ENCODE measurements at places on chromosomes 4 and X. TPM values are rescaled to one million over a fixed set of nuclear protein-coding genes. Genes with fewer than 3 reads are reported as not detected.

Gene TMEM154
- 16.8 TPM for total RNA-seq

Gene STOX2
- total RNA-seq: 0.19 TPM

Gene STS
- 0.53 TPM for total RNA-seq

Gene AWAT2
- not detected for total RNA-seq

Gene DUSP21
- total RNA-seq: not detected

Gene C4orf50
- total RNA-seq: 0.95 TPM

Gene H2BW2
- total RNA-seq: not detected

Gene USP26
- not detected for total RNA-seq

Gene CDX4
- not detected for total RNA-seq

Gene FMR1NB
- total RNA-seq: not detected

Gene CTSO
- 5.1 TPM for total RNA-seq

Gene ERAS
- total RNA-seq: not detected

Gene GLOD5
- total RNA-seq: not detected

Gene CXorf49
- not detected for total RNA-seq

Gene CLGN
- 0.17 TPM for total RNA-seq

Gene SH3RF1
- 0.26 TPM for total RNA-seq

GRCh38 chr4:26765515-26765914 lies 95.1 kb upstream of the STIM2 start:
- no peak for DNase-seq

DNA sequence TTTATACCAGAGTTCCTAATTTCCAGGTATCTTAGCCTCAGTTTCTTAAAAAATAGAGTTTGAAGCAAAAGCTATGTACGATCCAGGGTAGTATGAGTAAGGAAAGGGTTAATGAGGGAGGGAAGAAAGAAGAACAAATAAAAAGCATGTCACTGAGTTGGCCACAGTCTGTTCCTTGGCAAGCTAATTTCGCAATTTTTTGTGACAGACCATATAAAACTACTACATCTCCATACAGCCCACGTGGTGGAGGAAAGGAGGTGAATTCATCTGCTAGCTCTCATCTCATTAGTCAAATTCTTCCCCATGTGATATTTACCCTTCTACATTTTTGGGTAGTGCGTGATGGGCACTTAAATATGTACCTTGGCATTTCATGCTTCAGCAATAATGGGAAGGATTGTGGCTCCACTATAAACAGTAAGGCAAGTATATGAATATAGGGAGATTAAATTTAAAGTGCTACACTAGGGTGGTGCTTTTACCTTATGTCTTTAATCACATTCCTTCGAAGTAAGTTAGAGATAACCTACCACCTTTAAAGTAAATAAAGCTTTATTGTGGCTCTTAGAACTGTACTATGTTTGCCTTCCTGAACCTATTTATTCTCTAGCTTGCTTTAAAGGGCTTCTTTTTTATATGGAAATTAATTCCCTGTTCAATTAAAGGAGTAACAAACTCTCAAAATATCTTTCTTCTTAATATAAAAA lies 102.1 kb upstream of the VAMP7 start:
- no peak for DNase-seq

DNA sequence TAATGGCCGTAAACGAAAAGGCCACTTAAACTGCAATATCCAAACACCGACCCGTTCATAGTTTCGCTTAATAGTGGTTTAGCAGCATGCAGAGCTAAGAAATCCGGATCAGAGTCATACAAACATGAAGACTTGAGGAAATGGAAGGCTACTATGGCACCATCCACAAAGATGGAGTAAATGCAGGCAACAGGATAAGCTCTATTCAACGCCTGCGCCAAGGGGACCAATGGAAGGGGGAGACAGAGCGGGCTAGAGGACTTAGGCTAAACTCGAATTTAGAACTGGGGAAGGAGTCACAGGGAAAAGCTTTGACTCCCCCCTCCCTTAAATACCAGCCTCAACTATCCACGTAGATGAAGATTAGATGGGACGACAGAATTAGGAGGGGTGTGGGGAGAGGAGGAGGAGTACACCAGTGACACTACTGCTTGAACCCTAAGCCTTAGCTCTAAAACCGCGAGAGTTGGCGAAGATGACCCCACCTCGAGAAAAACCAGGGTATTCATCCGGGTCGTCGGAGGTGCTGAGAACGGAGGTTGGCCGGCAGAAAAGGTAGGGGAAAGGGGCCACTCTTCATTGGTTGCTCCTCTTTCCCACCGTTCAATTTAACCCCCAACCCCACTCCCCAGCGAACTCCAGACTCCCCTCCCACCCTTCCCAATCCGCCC lies 3.5 kb downstream of the HUWE1 start:
- peak; percentile 55 for DNase-seq

DNA sequence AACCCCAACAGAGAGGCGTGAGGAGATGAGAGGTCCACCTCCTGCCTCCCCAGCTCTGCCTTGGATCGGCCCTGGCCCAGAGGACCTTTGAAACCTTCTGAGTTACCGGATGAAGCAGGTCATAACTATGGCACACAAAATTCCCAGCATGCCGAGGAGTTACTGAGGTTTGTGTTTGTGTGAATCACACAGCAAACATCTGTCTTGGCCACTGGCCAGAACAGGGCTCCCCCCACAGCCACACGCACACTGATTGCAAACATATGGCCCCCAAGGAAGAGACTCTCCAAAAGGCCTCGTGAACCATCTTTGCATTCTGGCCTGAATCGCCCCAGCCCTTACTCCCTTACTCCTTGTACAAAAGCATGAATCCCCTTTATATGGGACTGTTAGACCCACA lies 18.9 kb downstream of the RPS4X start:
- no peak for DNase-seq

DNA sequence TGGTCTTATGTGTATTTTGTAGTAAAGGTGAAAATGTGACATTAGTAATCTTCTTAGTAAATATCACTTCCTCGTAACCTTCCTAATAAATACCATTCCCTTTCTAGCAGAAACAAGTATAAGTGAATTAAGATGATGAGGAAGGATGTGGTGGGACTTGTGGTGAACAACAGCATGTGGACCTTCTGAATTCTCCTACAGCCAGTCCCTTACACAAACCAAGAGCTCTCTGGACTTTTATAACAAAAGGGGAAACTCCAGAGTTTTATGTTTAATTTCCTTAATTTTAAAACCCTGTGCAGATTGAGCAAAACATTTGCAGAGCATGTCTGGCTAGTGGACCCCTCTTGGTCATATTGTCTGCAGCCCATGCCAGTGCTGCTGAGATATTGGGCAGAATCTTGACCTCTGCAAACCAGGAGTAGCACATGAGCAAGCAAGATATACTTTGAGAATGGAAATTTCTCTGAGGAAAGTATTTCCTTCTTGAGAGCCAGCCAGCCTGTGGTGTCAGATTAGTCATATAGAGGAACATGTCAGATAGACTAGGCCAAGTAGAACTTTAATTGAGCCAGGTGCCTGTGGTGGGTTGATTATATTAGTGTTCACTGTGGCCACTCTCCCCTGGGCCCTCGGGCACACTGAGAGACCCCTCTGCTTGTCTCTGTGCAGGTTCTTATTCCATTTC lies 328.2 kb downstream of the DKK2 start:
- no peak for DNase-seq

DNA sequence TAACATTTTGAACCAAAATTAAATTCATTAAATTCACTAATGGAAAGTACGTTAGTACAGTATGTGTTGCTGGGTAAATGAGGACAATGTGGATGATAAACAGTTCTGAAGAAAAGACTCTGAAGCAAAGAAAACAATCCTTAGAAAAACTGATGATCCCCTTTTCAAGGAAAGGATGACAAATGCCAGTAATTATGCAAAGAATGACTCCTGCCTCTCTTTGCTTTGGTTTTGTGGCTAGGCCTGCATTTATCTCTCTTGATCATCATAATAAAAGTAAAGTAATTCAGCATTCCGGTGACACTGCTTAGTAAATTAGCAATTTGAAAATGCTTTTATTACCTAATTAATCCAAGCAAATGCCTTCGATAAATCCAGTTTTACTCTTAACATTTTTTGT lies 652.2 kb upstream of the DIPK2B start:
- DNase-seq: no peak

DNA sequence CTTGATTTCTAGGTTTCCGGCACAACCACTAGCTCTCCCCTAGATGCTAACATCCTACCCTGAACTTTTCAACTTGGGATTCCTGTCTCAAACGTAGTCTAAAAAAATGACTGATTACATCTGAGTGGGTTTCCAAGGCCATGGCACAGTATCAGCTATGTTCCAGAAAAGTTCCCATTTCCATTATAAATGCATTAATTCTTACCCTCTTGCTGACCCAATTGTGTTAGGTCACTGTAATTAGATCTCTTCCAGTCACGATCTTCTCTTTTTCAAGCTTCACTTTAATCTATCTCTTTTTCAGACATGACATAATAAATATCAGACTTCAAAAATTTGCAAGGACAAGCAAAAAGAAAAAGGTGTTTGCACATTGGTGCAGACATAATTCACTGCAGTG lies 50.6 kb upstream of the PDE5A start:
- no peak for DNase-seq

DNA sequence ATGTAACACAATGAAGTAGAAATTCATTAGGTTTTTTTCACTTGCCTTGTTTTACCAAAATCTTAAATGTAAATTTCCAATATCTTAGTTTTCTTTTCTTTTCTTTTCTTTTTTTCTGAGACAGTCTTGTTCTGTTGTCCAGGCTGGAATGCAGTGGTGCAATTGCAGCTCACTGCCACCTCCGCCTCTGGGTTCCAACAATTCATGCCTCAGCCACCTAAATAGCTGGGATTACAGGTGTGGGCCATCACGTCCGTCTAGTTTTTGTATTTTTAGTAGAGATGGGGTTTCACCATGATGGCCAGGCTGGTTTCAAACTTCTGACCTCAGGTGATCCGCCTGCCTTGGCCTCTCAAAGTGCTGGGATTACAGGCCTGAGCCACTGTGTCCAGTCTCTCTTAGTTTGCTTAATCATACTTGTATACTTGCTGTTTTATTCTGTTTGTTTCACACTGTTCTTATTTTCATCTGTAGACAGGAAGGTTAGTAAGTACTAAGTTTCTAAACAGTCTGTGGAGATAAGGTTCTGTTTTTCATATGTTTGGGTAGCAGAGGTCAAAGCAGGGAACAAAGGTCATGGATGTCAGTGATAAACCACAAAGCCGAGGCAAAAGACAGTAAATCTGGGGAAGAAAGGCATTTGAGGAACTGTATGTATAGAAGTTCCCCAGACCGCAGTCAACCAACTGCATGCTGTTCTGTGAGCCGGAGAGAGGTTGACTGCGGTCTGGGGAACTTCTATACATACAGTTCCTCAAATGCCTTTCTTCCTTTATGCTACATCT lies 129.1 kb downstream of the CBR4 start:
- no peak for DNase-seq

DNA sequence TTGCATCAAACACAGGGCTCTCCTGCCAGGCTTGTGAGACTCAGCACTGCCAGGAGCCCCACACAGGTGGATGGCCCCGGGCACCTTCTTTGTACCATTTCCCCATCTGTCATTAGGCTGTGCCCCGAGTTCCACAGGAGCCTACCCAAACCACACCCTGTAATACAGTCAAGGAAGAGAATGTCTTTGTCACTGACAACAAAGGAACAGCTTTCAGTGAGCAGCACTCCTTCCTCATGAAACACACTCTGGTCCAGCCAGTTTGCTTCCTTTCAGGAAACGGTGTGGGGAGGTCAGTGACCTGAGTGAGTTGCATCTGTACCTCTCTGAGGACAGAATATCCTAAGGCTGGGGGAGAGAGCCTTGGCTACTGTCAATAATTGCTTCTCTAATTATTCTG lies 53.7 kb downstream of the LNX1 start:
- DNase-seq: no peak

DNA sequence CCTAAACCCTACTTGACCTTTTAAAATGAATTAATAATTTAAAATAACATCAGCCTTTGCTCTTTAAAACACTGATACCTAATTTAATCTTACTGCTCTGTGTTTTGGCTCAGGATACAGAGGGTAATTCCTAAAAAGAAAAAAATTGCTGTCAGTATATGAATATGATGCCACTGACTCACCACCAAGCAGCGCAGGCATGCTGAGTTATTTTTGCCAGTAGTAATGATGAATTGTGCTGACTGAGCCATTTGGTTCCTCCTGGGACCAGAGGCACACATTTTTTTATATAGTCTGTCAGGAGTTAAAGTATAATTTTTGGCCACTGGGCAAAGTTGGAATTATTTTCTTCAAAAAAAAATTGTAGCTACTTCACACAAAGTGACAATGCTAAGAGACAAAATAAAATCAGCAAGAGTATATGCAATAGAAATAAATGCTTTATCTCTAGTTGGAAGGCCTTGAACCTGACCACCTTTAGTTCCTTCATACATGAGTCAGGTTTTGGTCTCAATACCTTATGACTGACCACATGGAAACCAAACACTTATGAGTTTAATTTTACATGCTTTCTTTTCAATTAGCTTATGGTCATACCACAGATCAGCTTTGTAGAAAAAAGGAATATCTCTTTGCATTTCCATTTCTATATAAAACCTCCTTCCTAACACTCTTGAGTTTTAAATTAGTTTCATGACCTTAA lies 115.1 kb downstream of the PPP3CA start:
- DNase-seq: peak; percentile 38

- no peak for DNase-seq
Observed at GRCh38 chr4:8788174-8788573, 83.5 kb downstream of the HMX1 start.

GRCh38 chrX:51852621-51853020 lies 40.8 kb upstream of the MAGED1 start:
- no peak for DNase-seq

DNA sequence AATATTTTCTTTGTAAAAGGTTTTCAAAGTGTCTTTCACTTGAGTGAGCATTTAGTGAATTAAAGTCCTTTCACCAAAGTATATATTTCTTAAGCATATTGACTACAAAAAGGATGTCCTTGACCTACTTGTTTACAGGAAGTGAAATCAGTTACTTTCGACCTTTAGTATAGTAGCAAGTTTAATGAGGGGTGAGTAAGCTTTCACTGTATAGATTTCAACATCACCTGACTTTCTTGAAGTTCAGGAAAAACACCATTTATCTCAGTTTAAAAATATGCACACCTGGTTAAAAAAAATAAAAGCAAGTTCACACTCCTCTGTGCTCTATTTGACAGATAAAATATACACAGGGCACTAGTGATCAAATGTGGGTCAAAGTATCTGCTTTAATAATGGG lies 88.1 kb downstream of the CCSER1 start:
- DNase-seq: no peak

- no peak for DNase-seq
Observed at GRCh38 chrX:136347706-136348105, 46.9 kb downstream of the ADGRG4 start.

GRCh38 chrX:133359466-133359865 lies 55.8 kb downstream of the GPC4 start:
- DNase-seq: no peak

GRCh38 chrX:145843146-145843904 lies 25.7 kb downstream of the SLITRK2 start:
- no peak for DNase-seq

DNA sequence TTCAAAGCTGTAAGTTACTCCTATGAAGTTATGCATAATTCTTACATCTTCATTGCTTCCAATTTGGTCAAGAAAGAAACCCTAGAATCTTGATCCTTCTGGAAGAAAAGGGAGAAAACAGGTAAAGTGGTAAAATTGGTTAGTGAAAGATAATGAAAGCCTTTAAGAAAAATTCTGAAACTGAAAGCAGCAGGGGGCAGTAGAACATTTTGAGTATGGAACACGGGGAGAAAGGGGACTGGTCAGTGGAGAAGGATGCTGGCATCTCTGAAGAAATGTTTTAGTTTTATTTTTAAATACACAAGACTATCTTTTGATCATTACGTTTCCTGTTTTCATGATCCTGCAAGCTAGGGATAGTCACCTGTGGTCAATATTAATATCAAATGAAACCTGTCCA lies 54.3 kb downstream of the SLIT2 start:
- DNase-seq: no peak

GRCh38 chr4:136505020-136505419 lies 1027.3 kb downstream of the PCDH18 start:
- no peak for DNase-seq

- no peak for DNase-seq
Observed at GRCh38 chr4:17241835-17242234, 270.1 kb downstream of the QDPR start.

Measured in activated T-cell treated with anti-CD3 and anti-CD28 coated beads, Interleukin-2, amount 50 U/mL, for 72 hours (primary cell).